ENCODE measurements at places on chromosomes 2 and 18.

DNA sequence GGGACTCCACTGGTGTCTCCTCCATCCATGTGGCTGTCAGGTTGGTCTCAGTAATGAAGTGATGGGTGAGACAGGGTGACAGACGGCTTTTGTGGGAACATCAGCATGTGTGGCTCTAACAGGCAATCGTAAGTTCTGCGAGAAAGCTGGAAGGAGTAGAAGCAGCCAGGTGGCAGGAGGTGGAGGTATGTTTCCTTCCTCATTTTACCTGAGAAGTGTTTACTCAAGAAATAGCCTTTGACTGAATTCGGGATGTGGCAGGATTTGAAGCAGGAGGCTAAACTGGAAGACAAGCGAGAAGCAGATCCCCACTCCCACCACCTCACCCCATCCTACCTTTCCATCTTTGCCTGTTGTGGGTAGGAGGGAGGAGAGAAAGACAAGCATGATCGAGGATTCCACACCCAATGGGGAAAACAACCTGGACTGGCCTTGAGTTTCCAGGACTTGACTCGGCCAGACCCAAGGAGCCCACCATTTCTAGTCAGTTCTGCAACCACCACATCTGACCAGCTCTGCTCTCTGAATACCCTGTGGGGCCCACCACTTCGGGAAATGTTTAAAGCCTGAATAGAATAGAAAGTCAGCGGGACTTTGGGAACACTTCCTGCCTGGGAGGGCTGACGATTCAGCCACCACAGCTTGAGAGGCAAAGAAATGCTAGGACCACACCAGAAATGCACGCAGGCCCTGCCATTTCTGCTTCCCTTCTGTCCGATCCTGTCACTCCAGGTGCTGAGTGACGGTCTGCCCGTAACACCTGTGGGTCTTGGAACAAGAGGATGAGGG, 1.2 kb downstream of the ABCG8 start:
- DNase-seq = no peak

- DNase-seq = no peak
Observed at GRCh38 chr2:5975401-5975800, 283.2 kb downstream of the SOX11 start.

- DNase-seq = no peak
Observed at GRCh38 chr2:238019962-238020361, 40.8 kb upstream of the SCLY start.

GRCh38 chr2:225842939-225843338, 443.4 kb downstream of the NYAP2 start:
- no peak for DNase-seq

GRCh38 chr2:43073401-43073825, 153.0 kb downstream of the ZFP36L2 start:
- DNase-seq = no peak

Measured in activated CD4-positive, alpha-beta T cell treated with anti-CD3 and anti-CD28 coated beads, Interleukin-2, amount 50 U/mL, for 24 hours (primary cell).